Cardiac fibroblast (primary cell): ENCODE measurements at places on chromosomes 5 and 9.

- peak; percentile 27 for DNase-seq
Measured at GRCh38 chr9:72675586-72675985, 154.2 kb downstream of the TMC1 start.

DNA sequence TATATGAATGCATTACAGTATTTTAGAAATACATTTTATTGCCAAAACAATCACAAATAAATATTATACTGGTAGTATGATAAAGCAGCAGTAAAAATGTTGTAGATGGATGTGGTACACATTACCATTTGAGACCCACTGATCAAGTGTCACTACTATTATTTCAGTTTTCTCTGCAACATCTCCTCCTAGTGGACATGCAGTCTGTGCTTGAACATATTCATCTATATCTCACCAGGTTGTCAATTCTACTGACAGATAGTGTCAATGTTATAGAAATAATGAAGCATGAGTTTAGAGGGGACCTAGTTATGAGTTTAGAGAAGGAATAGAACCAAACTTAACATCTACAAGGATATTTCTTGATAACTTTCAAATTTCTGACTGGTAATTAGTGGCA is 39.2 kb upstream of the ELOVL7 start:
- DNase-seq = peak; percentile 44

DNA sequence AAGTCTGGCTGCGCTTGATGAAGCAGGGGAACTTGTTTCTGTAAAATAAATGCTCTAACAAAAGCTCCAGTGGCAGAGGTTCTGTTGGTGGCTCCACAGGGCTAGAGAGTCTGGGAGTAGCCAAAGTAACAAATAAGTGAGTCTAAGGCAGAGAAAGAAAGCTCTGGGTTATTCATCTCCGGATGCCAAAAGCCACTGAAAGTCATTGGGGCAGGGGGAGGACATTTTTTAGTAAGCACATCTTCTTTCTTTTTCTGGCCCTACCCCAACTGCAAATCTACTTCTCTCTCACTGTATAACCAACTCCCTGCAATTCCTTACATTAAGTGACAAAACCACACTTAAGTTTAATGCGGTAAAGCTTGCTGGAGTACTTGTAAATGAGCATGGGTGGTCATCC is 141.6 kb downstream of the INSYN2B start:
- DNase-seq = no peak

DNA sequence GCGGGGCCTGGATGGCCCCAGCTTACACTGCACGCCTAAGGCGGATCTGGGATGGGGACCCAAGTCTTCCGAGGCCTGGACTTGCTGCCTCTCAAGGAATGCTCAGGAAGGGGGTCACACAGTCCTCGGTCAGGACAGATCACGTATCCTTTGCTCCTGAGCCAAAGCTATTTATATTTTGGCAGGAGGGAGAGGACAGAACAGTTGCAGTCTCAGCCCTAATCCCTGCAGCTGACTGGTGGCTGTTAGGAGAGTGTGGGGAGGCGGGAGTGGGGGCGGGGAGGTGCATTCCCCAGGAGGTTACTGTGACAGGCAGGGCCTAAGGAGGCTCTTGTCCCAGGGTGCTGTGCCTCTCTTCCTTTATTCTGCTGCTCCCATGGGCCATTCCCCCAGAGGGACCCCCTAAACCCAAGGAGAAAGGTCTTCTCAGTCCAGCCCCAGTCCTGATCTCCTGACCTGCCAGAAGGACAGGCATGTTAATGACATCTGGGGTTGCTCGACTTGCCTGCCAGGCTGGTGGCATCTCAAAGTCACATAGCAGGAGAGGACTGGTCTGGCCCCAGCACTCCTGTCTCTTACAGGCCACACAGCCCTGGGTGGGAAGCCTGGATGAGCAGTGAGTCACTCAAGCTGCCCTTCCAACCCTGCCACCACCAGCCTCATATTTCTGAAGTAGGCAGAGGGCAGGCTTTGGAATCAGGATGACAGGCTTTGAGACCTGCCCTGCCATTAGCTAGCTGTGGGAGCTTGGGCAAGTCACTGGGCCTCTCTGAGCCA is 51.9 kb downstream of the COL27A1 start:
- no peak for DNase-seq

GRCh38 chr5:73182307-73182706 is 9.3 kb downstream of the TMEM174 start:
- DNase-seq = no peak

DNA sequence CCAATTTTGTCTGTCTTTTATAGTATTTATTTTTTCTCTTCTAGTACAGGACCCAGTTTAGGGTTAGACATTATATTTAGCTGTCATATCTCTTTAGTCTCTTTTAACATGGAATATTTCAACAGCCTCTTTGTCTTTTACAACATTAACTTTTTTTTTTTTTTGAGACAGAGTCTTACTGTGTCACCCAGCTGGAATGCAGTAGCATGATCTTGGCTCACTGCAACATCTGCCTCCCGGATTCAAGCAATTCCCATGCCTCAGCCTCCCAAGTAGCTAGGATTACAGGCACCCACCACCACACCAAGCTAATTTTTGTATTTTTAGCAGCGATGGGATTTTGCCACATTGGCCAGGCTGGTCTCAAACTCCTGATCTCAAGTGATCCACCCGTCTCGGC is 90.1 kb downstream of the ADAMTS6 start:
- DNase-seq = peak; percentile 44

- DNase-seq = no peak
Measured at GRCh38 chr9:69045821-69046220, 10.3 kb downstream of the FXN start.

DNA sequence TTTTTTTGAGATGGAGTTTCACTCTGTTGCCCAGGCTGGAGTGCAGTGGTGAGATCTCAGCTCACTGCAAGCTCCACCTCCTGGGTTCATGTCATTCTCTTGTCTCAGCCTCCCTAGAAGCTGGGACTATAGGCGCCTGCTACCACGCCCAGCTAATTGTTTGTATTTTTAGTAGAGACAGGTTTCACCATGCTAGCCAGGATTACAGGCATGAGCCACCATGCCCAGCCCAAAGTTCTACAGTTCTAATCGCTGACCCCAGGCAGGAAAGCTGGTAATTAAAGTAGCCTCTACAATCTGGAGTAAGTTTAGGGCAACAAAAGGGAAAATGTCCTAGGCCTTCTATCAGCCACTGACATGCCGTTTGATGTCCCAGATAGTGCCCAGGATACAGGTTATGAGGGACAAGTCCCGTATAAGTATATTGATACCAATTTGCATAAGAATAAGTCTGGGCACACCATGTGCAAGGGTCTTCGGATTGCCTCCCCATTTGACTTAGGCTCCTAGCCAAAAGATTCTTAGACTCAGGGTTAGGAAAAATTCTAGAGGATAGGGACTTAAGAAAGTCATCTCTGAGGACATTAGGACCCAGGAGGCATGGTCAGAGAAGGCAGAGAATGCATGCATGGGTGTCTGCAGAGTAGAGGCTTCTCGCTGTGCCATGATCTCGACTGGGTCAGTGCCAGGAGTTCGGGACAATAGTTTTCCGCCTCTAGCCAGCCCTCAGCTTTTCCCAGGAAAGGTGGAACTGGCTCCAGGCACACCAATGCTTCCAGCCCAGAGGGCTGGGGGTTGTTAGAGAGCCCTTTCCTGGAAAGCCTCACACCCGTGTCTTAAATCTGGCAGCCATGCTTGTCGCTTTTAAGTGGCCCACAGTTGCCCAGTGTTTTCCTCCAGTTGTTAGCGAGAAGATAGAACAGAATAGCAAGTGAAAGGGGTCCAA is 1111.1 kb downstream of the TAF11L14 start:
- DNase-seq = peak; percentile 1
